ENCODE measurements at places on chromosomes 3 and 15.
A peak's percentile ranks its signal among the peaks of the same experiment; 100 is the strongest.

DNA sequence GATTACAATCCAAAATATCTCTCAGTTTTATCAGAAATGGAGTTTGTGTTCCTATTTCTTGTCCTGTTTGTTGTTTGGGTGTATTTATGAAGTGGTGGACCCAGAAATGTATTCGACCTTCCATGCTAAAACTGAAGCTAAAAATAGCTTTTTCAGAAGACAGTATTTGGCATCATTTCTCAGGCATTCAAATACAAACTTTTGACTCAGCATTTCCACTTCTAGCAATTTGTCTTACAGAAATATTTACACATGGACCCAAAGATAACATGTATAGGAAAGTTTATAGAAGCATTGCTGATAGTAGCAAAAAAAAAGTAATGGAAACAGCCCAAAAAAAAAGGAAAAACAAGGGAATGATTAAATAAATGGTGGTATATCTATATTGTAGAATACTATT is 156.3 kb downstream of the HCN4 start:
- no peak for DNase-seq

DNA sequence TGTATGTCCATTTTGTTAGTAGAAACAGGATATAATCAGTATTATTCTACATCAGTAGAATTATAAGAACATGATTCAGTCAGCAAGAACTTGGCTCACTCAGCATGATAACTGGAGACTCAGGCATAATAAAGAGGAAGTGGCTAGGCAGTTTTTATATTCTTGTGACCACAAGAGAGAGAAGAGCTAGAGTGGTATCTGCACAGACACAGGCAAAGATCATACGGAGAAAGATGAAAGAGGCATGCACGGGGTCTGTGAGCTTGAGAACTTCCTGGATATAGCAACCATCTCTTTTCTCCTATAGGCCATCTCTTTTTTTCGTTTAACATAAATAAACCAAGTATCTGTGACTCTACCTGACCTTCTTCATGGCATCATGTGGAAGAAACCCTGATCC is 46.8 kb downstream of the MYO5A start:
- DNase-seq: peak; percentile 27

DNA sequence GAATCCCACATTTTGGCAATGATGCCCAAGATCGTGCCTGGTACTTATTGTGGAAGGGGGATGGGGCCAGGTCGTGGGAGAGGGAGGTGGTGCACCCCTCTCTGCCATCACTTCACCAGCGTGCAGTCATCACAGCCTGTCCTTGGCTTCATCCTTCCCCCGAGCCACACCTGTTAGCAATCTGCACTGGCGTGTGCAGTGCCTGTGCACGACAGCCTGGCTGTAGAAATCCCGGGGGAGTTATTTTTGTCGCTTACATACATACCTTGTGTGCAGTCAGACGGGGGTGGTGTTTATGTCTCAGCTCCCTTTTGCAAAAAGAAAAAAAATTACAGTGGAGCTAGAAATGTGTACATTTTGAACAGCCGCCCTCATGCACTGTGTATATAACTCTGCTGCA is 216.0 kb downstream of the TLE3 start:
- DNase-seq: no peak

DNA sequence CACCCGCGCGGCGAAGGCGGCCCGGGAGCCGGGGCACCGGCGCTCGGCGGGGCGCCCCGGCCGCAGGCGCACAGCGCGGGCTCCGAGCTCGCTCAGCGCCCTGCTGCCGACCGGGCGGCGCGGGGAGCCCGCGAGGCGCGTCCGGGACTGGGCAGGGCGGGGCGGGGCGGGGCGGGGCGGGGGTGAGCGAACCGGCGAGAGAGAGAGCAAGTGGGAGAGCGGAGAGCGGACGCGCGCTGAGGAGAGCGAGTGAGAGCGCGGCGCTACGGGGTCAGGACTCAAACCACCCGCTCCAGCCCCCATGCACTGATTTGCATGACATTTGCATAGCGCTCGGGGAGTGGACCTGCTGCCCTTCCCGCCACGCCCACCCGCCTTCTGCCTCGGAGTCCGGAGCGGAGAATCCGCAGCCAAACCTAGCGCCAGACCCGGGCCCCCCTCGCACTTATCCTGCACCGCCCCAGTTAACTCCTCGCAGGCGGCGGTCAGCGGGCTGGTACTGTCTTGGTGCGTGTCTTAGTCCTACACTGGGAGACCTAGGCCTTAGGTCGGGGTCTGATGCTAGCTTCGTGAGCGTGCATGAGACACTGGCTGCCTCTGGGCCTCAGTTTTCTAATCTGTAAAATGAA is at the start of gene MYLK:
TSS of gene MYLK (minus strand) at position 130 of the 629 bp plus-strand sequence. CDS start 90,491 bp downstream, outside the sequence.
- no peak for DNase-seq

DNA sequence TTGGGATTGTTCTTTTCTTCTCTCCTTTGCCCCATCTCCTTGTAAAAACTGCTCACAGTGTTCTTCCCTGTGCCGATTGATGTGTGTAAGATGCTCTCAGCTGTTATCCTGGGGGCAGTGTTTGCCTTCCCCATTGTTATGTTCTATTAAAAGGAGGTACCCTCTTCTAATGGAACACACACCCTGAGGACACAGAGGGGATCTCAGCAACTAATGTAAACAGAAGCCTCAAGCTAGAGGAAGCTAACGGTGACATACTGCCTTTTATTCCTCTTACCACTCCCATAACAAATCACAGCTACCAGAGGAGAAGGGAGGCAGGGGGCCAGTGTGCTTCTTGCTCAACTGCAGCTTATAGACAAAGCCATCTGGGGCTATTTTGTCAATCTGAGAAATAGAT is 2.2 kb downstream of the TAGLN3 start:
- DNase-seq: no peak

DNA sequence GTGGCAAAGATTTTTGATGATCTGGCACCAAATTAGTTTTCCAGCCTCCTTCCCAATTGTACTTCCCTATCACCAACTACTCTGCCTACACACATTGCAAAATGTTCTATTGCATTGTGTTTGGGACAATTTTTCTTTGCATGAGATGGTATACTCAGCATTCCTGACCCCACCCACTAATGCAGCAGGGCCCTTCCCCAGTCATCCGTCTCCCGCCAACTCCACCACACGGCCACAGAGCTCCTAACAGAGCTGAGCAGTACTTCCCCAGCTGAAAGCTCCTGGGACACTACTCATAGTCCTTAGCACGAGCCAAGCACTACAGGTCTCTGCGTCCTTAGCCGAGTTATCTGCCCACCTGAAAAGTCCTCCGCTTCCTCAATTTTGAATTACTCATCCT is 34.2 kb downstream of the TXNRD3 start:
- no peak for DNase-seq

DNA sequence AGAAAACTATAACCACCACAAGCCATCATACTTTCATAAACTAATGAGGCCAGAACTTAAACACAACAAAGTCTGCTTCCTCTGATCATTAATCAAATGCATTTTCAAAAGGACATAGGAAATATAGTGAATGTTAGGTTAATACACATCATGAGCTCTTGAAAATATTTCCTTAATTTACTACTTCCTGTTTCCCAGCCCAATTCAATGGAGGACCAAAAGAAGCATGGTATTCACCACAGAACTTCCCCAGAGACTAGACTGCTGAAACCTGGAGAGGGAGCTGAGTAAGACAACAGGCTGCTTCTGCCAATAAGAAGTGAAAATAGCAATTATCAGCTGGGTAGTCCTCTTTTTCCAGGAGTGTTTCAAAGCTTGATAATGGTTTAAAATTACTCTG is 250.3 kb downstream of the ULK4 start:
- no peak for DNase-seq

DNA sequence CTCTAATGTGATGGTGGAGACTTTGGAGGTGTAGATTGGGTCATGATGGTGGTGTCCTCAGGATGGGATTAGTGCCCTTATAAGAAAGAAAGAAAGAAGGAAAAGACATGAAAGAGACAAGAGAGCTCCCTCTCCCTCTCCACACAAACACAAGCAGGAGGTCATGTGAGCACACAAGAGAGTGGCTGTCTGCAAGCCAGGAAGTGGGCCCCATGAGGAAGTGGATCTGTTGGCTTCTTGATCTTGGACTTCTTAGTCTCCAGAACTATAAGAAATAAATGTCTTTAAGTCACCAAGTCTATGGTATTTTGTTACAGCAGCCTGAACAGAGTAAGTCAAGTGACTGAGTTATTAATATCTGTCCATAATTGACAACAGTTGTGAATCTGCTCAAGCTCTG is 17.1 kb downstream of the IQCB1 start:
- DNase-seq: no peak

GRCh38 chr15:69675731-69676130 is 223.1 kb downstream of the RPLP1 start:
- DNase-seq: no peak

- DNase-seq: no peak
These were observed 20.3 kb upstream of the SIAH2 start for GRCh38 chr3:150783316-150783715.

DNA sequence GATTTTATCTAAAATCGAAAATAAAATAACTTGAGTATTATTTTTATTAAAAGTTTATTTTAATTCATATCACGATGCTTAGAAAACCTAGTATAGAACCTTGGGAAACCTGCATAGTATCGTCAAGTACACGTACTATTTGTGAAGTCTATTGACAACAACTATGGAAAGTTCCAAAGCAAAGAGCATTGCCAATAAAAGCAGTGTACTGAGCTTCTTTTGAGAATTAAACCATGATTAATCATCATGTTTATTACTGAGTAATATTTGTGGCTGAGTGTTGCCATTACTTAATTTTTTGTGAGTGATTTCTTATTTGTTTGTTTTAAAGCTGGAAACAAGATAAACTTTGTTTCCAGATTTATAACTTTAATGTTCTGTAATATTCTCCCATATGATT is 674.1 kb downstream of the CADM2 start:
- no peak for DNase-seq

- no peak for DNase-seq
These were observed 64.8 kb downstream of the IGF2BP2 start for GRCh38 chr3:185760088-185760487.

Data from activated T-cell treated with anti-CD3 and anti-CD28 coated beads for 4 hours (primary cell).